ENCODE measurements at places on chromosomes 13 and 19.

- DNase-seq: no peak
These were observed 12.2 kb upstream of the CACNG6 start for GRCh38 chr19:53978975-53979801.

GRCh38 chr13:42660333-42660965 is 86.5 kb downstream of the TNFSF11 start:
- no peak for DNase-seq

GRCh38 chr13:93227280-93227877 is 772 bp downstream of the GPC6 start:
- no peak for DNase-seq

GRCh38 chr19:38792250-38793111 is 3.5 kb downstream of the LGALS7B start:
- no peak for DNase-seq

Data from omental fat pad (tissue), 4 donors.